Sciatic nerve (tissue), 2 donors: ENCODE measurements at places on chromosomes 5 and 9.

- no peak for DNase-seq
These were observed 24.2 kb downstream of the AGXT2 start for GRCh38 chr5:35023391-35024178.

GRCh38 chr5:8788246-8788645 lies 757.6 kb downstream of the SEMA5A start:
- no peak for DNase-seq

DNA sequence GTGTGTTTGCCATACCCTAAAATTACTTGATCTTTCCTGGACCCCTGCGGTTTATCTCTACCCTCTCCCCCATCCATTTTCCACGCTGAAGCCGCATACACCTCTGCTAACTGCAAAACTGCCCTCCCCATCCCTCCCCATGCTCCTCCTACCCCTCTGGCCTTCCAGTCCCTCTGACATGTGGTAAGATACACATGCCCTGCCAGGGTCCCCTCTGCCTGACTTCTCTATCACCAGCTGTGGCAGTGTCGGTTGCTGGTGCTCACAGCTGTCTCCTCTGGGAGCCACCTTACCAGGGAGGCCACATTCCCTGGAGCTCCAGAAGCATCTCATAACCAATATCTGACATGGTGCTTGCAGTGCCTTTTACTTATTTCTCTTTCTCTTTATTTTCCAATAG lies 58.9 kb upstream of the COL15A1 start:
- DNase-seq: peak; percentile 47

- no peak for DNase-seq
These were observed 52.8 kb upstream of the TAF11L2 start for GRCh38 chr5:17445185-17445584.

GRCh38 chr9:84436386-84437109 lies 96.0 kb upstream of the SLC28A3 start:
- no peak for DNase-seq

DNA sequence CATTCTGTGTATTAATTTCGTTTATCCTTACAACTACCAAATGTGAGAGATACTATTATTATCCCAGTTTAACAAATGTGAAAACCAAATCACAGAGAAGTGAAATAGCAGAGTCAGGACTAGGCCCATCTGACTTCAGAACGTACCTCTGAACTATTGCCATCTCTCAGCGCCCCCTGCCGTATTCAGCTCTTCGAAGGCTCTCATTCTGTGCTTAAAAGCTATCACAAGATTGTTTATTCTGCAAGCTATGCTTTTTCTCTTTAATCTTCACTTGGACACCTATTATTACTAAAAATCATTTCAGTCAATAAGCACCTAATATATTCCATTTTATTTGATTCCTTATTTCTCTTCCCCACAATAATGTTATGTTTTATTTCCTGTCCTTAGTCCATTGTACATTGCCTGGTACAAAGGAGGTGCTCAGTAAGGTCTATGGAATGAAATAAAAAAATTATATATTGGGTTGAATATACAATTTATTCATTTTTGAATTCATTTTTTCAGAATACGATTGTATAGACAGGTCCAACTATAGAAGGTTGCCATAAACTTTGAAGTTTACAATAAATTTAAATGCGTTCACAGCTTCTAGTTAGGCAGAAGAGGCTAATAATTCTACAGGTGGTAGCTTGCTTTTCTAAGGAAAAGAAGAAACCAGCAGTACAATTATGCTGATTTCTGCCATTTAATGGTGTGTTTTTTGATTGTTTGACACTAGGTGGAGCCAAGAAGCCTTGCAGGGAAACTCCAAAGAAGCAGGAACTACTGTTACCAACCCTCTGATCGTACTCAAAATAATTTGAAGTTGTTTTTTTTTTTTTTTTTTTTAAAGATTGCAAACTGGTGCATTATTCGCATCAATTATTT lies 202.2 kb upstream of the DMRTA1 start:
- peak; percentile 52 for DNase-seq

DNA sequence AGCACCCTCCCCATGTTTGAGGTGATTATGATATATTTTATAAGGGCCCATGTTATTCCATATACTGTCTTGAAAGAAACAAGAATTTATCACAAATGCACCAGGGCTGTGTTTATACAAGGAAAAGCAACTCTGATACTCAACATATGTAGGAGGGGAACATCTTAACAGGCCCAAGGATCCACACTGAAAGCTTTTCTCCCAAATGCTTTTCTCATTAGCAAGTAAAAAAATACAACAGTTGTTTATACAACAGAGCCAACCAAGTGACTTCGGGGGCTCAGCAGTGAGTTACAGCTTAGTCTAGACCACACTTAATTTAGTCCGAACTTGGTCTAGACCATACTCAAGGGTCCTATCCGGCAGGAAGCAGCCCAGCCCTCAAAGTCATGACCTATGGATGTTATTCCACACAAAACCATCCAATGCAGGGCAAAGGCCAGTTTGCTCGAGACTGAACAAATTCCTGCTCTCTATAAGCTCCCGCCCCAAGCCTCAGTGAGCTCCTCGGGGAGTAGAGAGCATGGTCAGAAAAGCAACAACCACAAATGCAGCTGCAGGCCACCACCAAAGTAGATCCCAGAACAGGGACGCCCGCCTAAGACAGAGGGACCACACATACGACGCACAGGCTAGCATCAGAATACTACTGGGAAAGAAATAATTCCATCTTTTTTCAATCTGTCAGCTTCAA lies 6.8 kb downstream of the GZMK start:
- DNase-seq: no peak
